ENCODE measurements at places on chromosomes 16 and 17.

DNA sequence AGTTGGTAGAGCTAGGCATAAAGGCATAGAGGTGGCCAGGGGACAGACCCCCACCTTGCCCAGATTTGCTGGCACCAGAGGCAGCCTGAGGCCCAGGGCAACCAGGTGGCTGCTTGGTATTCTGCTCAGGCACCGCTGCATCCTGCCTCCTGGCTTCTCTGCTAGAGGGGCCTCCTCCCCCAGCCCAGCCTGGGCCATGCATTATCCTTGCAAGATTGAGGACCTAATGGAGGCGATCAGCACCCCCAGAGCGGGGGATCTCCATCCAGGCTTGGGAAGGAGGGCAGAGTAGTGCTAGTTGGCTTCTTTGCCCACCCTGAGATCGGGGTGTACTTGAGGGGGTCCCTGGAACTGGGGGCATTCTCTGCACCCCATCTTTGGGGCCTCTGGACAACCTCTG, 23.8 kb downstream of the CDK5RAP3 start:
- ATAC-seq, result no peak

GRCh38 chr16:19003935-19004334, 20.2 kb downstream of the TMC7 start:
- ATAC-seq, result no peak

DNA sequence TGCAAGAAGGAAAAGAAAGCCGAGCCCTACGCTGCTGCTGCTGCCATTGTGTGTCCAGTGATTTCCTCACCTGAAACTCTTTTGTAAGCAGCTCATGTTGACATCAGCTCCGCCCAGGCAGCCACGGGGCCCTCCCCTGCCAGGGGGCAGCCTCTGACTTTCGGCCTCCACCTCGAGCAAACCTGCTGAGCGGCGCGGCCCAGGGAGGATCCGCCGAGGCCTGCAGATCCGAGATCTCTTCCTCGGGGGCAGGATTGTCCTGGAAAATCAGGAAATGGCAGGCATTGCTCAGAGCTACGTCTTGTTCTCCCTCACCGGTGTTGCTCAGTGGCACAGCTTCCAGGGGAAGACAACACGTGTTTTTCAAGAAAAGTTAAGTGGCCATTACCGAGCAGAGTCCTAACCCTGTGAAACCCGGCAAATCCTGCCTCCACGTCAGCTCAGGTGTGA, 35.6 kb upstream of the ZNF750 start:
- ATAC-seq, result no peak

GRCh38 chr17:76471498-76472257, 4.3 kb downstream of the AANAT start:
- no peak for ATAC-seq

- no peak for ATAC-seq
Observed at GRCh38 chr16:51931653-51932052, 615.3 kb downstream of the TOX3 start.
